Hematopoietic multipotent progenitor cell treated with erythropoietin and hydrocortisone succinate and interleukin-3 and kit ligand, for 4 days (in vitro differentiated cells): ENCODE measurements at places on chromosomes 3 and 15.

- no peak for DNase-seq
Observed at GRCh38 chr3:11995120-11995519, 9.1 kb upstream of the SYN2 start.

DNA sequence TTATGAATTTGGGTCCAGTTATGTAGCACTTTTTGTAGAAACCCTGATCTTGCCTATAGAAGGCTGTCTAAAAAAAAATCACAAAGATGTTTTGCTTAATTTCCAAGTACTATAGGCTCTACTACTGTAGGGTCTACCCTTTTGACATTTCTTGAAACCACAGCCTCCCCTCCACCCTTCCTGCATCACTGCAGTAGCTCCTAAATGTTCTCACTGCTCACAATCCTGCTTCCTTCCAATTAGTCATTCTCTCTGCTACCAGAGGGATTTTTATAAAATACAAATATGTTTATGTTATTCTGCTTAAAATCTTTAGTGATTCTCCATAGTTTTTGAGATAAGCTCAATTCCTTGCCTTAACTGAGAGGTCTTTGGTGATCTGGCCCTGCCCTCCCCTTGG is 114.0 kb downstream of the CYP19A1 start:
- DNase-seq = no peak

- DNase-seq = no peak
Observed at GRCh38 chr3:195893044-195893395, 15.3 kb downstream of the TNK2 start.

GRCh38 chr3:72255191-72255590 is 470.2 kb upstream of the PROK2 start:
- no peak for DNase-seq

GRCh38 chr3:134839990-134840389 is 44.9 kb downstream of the EPHB1 start:
- peak; percentile 13 for DNase-seq

- no peak for DNase-seq
Observed at GRCh38 chr15:83766339-83766738, 112.4 kb downstream of the ADAMTSL3 start.

- DNase-seq = no peak
Observed at GRCh38 chr3:10392906-10393461, 72.1 kb upstream of the SEC13 start.

GRCh38 chr3:26081806-26082205 is 291.9 kb downstream of the OXSM start:
- DNase-seq = no peak

DNA sequence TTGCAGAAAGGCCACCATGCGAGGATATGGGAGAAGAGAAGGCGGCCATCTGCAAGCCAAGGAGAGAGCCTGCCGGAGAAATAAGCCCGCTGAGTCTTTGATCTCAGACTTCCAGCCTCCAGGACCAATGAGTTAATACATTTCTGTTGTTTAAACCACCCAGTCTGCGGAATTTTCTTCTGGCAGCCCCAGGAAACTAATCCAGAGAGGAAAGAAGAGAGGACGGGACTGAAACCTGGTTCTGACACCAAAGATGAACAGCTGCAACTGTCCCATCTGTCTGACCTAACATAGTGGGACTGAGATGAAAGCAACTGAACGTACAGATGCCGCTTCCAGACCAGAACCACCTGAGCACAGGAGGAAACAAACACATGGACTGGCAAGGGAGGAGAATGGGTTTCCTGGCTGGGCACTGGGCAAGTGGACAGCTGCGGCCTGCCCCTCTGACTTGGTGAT is 32.3 kb downstream of the VGLL4 start:
- DNase-seq = no peak

GRCh38 chr15:42932833-42933515 is 12.4 kb upstream of the TTBK2 start:
- DNase-seq = no peak

DNA sequence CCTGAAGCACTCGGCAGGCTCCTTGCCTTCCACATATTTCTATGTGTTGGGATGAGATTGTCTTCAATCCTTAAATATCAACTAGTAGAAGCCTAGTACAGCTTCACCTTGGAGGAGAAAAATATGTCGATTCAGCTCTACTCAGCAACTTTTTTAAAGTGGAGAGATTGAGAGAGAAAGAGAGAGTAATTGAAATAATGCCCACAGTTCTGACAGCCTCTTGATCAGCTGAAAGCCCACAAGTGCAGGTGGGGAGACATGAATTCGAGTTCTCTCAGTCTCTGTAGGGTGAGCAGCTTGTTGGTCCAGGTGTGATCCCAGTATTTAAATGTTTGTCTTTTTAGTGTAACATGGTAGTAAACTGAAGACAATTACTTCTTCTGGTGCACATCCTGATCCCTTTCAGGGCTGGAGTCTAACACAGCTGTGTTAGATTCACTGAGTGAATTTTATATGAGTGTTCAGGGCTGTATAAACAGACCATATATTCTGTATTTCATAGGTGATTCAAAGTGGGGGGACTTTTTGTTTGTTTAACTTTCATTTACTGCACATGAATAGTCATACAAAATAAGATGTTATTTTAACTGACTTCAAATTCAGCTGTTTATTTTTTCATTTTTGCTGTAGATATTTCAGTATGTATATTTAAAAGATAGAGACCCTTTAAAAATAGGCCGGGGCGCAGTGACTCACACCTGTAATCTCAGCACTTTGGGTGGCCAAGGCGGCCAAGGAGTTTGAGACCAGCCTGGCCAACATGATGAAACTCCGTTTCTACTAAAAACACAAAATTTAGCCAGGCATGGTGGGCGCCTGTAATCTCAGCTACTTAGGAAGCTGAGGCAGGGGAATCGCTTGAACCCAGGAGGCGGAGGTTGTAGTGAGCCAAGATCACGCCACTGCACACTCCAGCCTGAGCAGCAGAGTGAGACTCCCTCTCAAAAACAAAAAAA is 64.0 kb downstream of the ST6GAL1 start:
- DNase-seq = no peak

DNA sequence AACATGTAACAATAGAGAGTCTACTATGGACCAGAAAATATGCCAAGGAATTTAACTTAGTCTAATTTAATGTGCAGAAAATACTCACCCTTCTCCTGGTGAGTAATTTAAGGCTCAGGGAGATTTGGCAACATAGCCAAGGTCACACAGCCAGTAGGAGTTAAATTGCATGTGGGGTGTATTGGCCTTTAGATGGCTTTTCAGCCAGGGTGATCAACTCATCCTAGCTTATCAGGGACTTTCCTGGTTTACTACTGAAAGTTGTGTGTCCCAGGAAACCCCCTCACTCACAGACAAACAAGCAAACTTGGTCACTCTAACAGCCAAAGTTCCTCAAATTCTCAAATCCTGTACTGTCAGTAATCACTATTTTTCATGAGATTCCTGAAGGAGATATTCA is 2.6 kb upstream of the SLC9A9 start:
- DNase-seq = no peak

- no peak for DNase-seq
Observed at GRCh38 chr15:56234804-56235203, 8.9 kb downstream of the RFX7 start.

DNA sequence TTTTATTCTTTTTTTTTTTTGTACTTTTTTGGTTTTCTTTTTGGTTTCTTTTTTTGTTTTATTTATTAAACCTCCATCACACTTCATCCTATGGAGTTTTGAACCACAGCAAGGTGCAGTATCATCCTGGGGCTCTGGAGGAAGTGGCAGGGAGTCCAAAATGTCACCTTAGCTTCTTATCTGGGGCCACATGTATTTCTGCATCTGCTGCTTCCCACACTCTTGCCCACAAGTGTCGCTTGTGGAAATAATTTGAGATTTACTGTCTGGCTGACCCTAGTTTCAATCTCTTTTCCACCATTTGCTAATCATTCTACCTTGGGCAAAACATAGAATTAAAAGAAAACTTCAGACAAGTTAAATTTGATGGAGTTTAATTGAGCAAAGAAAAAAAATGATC is 6.4 kb downstream of the OPA1 start:
- DNase-seq = peak; percentile 82

GRCh38 chr3:8562081-8562595 is 60.5 kb downstream of the LMCD1 start:
- DNase-seq = peak; percentile 16

DNA sequence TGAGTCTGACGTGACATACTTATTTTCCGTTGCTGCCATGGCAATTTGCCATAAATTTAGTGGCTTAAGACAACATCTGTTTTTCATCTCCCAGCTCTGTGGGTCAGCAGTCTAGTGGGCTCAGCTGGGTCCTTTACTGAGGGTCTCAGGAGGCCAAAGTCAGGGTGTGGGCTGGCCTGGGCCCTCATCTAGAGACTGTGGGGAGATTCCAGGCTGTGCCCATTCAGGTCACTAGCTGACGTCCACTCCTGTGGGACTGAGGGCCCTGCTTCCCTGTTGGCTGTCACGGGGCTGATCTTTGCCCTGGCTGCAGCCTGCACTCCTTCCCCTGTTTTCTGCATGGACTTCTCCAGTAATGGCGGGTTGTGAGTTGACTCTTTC is 19.1 kb downstream of the FGD5 start:
- DNase-seq = no peak

GRCh38 chr3:106609666-106610301 is 741.0 kb upstream of the CBLB start:
- DNase-seq = peak; percentile 83

- DNase-seq = peak; percentile 95
Observed at GRCh38 chr15:31391687-31392671, 65.3 kb downstream of the KLF13 start.

GRCh38 chr15:39613271-39613670 is 32.4 kb downstream of the THBS1 start:
- DNase-seq = no peak

DNA sequence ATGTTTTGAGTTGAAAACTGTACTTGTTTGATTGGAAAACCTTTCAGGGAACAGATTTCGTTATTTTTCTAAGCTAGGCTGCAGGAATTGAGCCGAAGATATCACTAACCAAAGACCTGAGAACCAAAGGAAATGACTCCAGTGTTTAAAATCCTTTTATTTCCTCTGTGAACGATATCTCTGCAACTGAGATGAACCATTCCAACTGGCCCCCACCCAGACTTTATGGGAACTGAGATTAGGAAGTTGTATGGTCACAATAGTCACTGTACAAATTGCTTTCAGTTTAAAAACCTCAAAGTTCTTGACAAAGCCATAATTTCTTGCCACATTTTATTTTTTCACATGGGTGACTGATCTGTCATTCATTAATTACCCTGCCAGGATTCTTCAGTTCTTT is 232.4 kb downstream of the RBMS3 start:
- DNase-seq = no peak

GRCh38 chr3:190562866-190563510 is 49.1 kb downstream of the IL1RAP start:
- DNase-seq = no peak

DNA sequence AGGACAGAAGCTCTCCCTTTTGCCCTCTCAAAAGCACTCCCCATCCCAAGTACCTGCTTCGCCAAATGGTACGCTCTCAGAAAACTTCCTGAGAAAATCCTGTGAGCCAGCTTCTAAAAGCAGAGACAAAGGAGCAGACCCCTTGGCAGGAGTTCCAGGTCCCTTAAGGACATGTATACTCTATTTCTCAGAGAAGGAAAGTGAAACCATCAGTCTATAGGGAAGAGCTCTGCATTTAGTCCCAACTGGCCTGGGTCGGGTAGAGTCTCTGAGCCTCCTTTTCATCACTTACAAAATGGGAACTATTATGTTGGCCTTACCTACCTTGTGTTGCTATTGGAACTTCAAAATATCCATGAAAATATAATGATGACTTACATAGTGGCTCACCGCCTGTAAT is 19.7 kb downstream of the DAPK2 start:
- DNase-seq = no peak

GRCh38 chr3:167899093-167899492 is 163.6 kb downstream of the SERPINI1 start:
- DNase-seq = peak; percentile 68

DNA sequence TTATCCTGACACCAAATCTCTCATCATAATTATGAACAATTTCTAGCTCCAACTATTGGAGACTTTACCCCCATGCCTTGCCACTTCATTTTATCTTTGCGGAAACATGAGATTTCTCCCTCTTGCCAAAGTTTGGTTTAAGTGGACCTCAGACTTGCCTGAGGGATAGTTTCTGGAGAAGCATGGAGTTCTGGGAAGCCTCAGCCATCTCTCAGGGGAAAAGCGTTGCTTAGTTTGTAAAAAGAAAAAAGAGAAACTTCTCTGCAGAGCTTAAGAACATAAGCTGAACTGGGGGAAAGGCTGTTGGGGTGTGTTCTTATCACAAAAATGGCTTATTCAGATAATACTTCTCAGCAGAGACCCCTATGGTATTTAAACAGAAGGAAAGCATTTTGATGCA is 347.4 kb upstream of the ADAMTS9 start:
- peak; percentile 4 for DNase-seq

DNA sequence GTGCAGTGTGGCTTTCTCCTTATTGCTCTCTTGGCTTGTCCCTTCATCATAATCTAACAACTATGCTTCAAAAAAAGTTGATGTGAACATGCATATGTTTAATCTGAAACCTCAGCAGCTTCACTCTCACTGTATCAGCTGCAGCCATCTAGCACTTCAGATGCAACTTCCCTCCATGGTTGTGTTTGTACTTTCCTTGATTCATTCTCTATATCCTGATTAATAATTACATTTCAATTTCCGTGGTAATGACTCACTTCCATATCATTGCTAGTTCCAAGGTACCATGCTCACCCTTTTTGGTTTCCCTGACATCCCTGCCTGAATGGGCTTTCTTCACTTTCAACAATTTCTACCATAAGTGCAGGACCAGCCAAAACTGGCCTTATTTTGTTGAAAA is 51.2 kb downstream of the MDFIC2 start:
- no peak for DNase-seq

DNA sequence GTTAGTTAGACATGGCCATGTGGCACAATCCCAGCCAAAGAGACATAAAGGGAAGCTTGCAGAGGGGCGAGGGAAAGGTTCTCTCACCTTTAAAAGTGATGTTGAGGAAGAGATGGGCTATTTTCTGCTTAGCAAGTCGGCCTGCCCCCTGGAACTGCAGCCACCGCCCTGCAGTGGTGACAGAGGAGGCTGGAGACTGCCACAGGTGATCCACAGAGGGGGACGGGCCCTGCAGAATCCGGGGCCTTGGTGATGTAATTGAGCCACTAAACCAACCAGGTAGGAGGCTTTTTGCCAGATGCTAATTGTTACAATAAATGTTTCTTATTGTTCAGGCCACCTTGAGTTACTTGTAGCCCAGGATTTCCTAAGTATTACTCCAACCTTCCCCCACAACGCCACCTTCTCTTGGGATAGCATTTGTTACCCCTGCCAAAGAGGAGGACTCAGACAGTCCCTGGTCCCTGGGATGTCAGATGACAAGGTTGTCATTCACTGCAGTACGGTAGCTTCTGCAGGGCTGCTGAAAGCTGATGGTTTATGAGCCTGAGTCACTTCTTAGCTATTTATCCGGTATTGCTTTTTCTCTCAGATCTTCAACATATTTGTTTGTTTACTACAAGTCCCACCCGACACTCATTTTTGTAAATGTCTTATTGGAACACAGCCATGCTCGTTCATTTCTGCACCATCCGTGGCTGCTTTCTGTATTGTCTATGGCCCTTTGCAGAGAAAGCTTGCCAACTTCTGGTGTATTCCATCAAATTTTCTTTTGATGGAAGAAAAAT is 63.3 kb upstream of the SEC61A1 start:
- DNase-seq = no peak

- DNase-seq = no peak
Observed at GRCh38 chr15:62887113-62887570, 155.4 kb upstream of the TPM1 start.

GRCh38 chr3:132381348-132381944 is 35.9 kb upstream of the DNAJC13 start:
- no peak for DNase-seq
